ENCODE measurements at places on chromosomes 6 and 20. TPM values are rescaled to one million over a fixed set of nuclear protein-coding genes. Genes with fewer than 3 reads are reported as not detected.

MUC21 gene
- not detected for total RNA-seq

ACOT13 gene
- 27.3 TPM for total RNA-seq

ZSCAN12 gene
- total RNA-seq = 1.3 TPM

SHLD1 gene
- total RNA-seq = 8.8 TPM

KCNQ5 gene
- 1.6 TPM for total RNA-seq

SLC9A8 gene
- total RNA-seq = 9.0 TPM

NXT1 gene
- total RNA-seq = 76.9 TPM

PLCB4 gene
- 14.3 TPM for total RNA-seq

ARG1 gene
- total RNA-seq = not detected

TEAD3 gene
- 4.1 TPM for total RNA-seq

HNF4A gene
- total RNA-seq = 11.9 TPM

SLC35D3 gene
- 0.05 TPM for total RNA-seq

ARFGEF3 gene
- 0.51 TPM for total RNA-seq

All from A549 treated with CORT108297 at 1 μM for 4 hours (cell line).